ENCODE measurements at places on chromosomes 1 and 21.

DNA sequence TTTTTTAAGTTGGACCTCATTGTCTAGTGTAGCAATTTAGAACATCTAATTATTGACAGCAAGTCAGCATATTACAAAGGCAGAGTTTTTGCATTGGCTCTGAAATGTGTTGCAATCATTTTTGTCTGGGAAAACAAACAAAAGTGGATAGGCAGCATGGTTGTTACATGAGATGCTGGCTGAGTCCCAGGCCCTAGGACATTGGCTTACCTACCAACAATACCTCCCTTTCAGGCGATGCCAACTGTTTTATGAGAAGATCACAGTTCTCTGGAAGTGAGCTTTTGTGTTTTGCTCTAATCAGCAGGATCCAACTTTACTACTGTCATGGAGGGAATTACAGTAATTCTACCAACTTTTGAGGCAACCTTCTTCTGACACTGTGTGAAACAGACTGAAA, 71.5 kb upstream of the CXADR start:
- DNase-seq: no peak

- DNase-seq: no peak
Observed at GRCh38 chr1:105373681-105374080, 1624.0 kb downstream of the AMY1C start.

- no peak for DNase-seq
Observed at GRCh38 chr1:15229707-15230131, 17.3 kb upstream of the FHAD1 start.

DNA sequence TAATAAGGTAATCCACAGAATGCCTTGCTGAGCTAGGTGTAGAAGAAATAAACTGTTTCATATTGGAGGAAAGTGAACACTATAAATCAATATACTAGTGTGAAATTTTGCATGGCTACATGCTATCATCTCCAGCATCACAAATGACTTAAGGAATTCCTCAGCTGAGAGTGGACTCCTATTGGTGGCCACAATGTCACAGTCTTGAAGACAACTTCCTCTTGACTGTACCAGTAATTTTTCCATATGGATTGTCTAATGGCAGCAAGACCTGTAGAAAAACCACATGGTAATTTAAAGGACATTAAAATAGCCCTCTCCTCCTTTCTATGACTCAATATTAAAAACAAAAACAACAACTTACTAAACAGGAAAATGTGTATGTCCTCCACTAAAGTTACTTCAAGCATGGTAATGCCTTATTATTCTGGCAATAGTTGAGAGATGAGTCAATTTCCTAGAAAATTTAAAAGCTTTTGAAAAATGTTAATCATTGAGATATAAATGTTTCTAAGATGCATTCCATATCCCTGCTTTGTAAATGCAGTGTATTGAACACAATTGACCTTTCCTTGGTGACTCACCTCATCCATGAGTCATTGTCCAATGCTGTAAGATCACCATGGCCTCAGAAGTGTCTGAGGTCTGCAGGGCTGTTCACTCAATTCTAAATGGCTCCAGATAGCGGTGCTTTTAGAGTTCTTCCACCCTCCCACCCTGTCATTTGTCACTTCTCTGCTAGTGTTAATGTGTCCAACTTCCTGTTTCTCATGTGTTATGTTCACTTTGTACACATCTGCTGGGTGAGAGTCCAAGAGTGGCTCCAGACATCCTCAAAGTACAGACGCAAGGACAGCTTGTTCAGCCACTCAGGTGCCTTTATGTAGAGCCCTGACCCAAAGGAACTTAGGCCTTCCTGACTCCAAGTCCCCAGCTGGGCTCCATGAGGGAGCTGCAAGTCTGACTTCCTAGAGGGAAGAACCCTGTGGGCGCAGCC, 32.8 kb upstream of the DNASE2B start:
- no peak for DNase-seq

DNA sequence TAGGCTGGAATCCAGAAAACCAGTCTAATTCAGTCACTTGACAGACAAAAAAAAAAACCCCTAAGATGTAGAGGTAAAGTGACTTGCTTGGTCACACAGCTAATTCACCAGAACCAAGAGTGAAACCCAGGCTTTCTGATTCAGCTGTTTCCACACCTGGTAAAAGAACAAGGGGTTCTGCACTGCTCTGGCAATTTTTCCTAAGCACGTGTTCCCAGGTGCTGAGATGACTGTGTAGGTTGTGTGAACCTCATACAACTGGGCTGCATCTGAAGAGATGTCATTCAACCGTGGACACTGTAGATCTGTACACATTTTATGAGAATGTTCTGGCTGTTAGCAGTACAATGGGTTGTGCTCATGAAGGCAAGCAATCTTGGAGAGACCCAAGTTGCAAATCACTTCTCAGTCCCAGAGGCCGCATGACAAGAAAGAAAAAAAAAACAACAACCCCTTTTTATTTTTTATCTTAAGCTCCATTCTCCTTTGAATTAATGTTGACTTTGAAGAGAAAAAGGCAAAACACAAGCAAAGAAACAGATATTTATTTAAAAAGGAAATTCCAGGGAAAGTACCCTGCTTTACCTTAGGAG, 95.4 kb downstream of the INTS7 start:
- no peak for DNase-seq

DNA sequence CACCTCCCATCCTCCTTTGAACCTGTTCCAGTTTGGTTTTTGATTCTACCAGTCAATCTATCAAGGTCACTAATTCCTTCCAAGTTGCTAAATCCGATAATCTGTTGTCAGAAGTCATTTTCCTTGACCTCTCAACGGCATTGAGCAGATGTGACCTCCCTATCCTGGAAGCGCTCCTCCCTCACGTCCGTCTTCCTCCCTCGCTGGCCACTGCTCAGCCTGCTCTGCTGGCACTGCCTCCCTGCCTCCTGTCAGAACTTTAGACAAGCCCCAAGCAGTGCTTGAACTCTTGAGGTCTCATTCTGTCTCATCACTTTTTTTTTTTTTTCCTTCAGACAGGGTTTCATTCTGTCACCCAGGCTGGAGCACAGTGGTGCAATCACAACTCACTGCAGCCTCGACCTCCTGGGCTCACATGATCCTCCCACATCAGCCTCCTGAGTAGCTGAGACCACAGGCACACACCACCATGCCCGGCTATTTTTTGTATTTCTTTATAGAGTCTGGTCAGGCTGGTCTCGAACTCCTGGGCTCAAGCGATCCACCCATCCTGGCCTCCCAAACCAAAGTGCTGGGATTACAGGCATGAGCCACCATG, 4.4 kb upstream of the ACOT7 start:
- no peak for DNase-seq

DNA sequence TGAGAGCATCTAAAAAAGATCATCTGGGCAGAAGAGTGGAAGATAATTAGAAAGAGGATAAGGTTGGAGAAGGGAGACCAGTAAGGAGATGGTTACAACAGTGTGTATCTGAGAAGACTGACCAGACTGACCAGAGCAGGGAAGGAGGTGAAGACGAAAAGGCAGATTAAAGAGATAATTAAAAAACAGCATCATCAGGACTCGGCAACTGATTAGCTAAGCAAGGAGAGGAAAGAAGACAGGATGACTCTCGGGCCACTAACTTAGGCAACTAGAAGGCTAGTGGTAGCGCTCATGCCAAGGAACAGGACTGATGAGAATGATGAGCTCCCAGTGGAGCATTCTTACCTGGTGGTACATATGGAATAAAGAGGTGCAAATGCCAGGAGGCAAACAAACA, 3.9 kb downstream of the RBM34 start:
- no peak for DNase-seq

DNA sequence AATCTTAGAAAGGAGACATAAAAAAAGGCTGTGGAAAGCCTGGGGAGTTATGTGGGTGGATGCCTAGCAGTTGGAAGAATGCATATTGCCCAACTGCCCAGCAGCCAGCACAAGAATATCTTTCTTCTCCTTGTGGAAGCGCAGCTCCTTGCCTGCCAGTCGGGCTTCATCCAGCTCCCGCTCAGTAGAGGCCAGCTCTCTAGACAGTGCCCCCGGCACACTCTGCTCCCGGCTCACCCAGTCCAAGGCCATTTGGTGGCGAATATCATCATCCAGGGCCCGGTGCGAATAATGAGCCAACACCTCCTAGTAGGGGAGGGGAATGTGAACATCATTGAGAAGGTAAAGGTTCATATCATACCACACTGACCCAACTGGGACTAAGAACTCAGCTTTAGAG, 9.0 kb upstream of the RBM8A start:
- no peak for DNase-seq

GRCh38 chr1:20160034-20160433, 20.9 kb downstream of the PLA2G2F start:
- no peak for DNase-seq

GRCh38 chr1:54487571-54488050, 60.4 kb upstream of the ACOT11 start:
- DNase-seq: no peak

DNA sequence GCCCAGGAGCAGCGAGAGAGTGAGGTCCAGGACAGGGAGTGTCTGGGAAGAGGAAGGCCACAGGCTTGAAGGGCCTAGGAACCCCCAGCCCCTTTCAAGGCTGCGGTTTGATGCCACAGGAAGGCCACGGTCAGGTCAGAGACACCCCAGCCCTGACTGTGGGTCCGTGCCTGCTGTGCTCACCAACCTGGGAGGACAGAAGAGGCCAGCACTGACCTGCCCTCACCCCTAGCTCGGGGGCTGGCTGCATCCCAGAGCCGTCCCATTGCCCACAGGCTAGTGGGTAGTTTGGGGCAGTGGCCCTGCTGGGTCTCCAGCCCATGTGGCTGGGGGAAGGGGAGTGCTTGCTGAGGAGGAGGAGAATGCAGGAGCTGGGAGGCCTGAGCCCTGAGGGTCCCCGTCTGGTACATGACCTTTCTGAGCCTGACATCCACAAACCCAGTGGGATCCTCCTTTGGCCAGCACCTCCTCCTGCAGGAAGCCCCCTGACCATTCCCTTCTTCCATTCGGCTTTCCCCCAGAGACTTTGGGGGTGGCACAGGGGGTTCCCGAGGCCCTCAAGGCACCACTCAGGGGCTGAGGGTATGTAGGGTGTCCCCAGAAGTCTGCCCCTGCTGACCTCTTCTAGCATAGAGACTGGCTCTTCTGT, 54.3 kb downstream of the WNT9A start:
- no peak for DNase-seq

DNA sequence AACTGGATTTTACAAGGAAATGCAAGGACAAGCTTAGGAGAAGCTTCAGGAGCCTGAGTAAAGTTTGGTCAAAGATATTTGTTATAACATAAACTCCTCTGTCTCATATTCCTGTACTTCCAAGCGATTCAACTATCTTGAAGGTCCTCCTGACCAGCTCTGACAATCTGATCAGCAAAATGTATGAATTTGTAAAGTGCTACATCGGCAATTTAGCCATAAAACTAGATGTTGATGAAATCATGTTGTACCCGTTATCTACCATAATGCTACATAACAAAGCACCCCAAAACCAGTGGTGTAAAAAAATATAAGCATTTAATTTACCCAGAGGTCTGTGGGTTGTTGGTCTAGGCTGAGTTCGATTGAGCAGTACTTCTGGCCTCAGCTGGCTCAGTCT, 19.5 kb upstream of the KRTAP11-1 start:
- DNase-seq: no peak

DNA sequence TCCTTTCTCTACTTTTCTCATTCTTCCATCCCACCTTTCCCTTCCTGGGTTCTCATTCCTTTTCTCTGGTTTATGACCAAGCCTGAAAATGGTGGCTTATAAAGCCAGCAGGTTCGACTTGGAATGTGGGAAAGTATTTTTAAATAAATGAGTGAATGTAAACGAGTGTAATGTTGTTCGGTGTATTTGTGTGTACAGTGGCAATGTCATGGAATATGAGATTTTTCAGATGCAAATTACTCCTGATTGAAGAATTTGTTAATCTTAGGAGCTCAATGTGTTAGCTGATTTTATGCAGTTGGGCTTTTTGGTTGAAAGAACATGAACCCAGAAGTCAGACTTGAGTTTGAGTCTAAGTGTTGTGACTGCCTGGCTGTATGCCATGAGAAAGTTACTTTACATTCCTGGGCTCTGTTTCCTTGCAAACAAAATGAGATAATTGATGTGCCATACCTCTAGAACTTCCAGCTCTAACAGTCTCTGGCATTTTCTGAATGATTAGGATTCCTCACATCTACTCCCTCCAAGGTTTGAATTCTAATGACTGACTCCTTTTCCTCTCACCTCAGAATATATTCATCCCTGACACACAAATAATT, 6.6 kb downstream of the SGIP1 start:
- DNase-seq: no peak

DNA sequence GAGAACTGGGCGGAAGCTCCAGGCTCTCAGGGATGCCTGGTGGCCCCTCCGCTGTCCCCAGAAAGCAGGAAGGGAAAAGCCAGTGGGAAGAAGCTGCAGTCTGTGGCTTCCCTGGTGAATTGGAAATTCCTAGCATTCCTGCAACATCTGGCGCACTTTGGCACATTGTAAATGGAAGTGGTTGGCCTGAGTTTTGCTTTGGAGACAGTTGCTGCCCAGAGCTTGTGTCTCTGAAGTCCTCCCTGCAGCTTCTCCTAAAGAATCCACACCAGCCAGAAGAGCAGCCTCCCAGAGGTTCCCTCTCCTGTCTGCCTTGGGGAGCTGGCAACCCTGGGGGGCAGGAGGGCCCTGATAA, 48.2 kb downstream of the ARHGEF10L start:
- DNase-seq: no peak

DNA sequence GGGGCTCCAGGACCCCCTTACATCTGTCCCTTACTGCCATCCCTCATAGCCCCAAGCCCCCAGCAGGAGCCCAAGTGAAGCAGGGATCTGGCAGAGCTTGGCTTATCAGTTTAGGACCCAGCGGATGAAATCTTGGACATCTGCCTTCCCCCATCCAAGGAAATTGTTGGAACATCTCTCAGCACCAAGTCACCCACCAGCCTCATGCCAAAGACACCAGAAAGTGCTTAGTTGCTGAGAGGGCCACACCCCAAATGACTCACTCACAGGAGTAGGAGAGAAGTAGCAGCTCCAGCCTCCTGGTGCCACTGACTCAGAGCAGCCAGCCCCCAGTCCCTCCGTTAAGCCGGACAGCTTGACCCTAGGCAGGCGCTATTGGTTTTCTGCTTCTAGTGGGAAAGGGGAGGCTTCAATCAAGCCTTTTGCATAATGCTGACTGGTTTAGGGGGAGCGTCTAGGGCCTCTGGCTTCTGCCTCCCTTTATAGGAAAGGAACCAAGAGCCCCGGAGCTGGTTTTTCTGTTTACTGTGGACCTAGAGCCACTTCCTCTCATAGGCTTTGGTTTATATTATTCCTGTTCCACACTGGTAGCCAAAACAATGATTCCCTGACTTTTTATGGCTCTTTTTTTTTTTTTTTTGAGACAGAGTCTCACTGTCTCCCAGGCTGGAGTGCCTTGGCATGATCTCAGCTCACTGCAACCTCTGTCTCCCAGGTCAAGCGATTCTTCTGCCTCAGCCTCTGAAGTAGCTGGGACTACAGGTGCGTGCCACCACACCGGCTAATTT, 114.2 kb upstream of the IPO9 start:
- no peak for DNase-seq

- no peak for DNase-seq
Observed at GRCh38 chr1:87203904-87204303, 124.8 kb upstream of the LMO4 start.
